Stimulated activated CD8-positive, alpha-beta memory T cell treated with anti-CD3 and anti-CD28 coated beads, Interleukin-15, amount 100 ng/mL, for 4 hours (primary cell): ENCODE measurements at places on chromosomes 13 and 19.

DNA sequence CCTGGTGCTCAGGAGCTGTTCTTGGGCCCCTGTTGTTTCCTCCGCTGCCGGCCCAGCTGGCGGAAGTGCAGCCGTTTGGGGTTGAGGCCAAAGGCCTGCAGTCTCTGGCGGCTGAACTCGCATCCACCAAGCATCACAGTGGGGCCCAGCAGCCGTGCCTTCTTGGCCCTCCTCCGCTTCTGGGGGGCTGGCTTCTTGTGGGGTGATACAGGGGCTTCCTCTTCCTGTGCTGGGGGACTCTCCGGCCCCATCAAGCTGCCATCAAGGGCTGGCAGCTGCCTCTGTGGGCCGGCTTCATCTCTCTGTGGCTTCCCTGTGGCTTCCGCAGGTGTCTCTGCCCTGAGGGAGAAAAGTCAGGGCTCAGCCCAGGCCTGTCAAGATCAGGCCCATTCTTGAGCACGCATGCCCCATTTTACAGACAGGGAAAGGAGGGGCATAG is 10.3 kb downstream of the ATG4D start:
- no peak for DNase-seq

GRCh38 chr13:29472332-29472961 is 123.0 kb downstream of the SLC7A1 start:
- peak; percentile 10 for DNase-seq

DNA sequence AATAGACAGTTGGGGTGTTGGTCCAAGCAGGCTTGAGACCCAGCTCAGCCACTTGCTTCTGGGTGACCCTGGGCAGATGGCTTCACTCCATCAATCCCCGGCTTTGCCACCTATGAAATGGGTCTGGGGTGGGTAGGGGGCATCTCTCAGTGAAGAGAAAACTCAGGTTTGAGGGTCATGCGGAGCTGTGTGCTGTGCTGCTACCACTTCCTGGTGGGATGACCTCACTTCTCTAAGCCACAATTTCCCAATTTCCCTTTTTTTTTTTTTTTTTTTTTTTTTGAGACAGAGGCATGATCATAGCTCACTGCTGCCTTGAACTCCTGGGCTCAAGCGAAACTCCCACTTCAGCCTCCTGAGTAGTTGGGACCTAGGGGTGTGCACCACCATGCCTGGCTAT is 4.6 kb upstream of the PLAUR start:
- DNase-seq, result no peak

DNA sequence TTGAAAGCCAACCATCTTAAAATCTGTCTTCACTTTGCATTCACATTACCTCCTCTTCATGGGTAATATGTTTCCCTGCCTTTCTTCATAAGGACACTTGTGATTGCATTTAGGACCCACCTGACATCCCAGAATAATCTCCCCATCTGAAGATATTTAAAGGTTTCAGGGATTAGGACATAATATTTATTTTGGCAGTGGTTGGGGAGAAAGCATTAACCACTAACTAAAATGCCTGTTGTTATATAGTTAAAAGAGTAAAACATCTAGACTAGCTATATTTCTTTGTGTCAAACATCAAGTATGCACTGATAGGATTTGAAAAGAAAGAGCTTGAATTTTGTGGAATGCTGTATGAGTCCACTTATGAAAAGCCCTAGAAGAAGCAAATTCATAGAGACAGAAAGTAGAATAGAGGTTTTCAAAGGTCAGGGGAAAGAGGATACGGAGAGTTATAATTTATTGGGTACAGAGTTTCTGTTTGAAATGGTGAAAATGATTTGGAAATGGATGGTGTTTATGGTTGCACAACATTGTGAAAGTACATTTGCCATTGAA is 457.7 kb upstream of the SPRY2 start:
- DNase-seq, result no peak

DNA sequence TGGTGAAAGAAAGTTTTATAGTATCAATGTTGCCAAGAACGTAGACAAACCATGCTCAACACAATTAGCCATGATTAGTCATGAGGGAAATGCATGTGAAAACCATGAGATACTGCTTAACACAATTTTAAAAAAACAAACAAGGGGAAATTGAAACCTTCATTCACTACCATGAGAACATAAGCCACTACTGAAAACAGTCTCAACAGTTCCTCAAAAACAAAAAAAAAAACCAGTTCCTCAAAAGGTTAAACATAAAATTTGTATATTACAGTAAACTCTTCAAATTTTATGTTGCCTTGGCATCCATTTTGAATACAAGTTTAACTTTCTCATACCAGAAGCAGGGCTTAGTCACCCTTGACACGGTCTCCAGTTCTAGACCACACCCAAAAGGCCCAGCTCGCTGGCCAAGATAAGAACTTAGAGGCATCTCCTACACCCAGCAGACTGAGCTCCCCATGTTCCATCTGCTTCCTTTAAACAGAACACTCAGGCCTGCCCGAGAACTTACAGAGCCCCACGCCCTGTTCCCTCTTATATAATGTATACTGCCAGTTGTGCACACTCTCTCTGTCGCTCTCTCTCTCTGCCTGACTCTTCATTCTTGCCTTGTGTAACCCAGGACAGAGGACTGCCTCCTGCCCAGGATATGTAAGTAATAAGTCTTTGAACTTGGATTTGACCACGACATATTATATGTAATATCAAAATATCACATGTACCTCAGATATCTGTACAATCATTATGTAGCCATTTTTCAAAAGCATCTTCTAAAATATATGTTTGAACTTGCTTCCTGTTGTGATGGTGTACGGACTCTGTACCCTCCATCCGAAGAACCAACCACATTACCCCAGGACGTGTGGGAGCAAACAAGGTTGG is 67.4 kb downstream of the STK24 start:
- no peak for DNase-seq

DNA sequence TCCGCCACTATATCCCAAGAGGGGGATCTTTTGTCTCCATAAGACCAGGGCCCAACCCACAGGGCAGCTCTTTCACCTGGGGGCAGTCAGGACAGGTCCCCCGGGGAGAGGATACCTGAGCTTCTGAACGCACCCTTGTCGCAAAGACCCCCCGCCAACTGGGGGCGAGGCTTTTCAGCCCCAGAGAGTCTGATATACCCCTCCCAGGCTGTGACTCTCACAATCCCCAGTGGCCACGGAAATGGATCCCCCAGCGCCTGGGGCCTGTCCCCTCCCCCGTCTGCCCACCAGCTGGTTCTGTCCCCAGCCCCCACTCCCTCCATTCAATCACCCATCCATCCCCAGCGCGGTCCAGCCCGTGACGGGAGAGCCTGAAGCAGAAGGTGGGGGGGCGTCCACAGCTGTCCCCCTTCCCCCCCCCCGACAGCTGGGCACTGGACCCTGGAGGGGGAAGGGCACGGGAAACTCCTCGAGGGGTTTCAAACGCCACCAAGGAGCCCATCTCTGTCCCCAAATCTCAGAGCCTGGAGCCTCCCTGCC is 823 bp downstream of the DOCK6 start:
- DNase-seq, result no peak

- no peak for DNase-seq
Measured at GRCh38 chr13:97506511-97506910, 72.5 kb downstream of the RAP2A start.

- DNase-seq, result peak; percentile 82
Measured at GRCh38 chr13:110712081-110712848, 1.2 kb upstream of the ING1 start.
